NCI-H69 (cell line): ENCODE measurements at places on chromosomes 12 and 14.

DNA sequence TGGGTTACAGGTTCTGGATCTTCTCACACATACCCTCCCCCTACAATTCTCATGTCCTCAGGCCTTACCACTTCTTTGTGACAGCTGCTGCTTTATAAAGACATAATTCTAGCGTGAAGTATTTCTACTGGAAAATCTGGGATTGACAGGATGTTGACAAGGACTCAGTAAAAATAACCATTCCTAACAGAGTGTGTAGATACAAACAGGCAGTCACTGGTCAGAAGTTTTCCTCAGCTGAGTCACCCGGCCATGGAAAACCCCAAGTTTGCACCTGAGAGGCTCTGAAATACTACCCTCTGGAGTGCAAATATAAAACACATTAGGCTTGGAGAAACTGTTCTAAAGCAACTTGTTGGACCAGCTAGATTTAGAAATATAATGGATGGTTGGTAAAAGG lies 54.4 kb downstream of the SPPL3 start:
- no peak for DNase-seq

DNA sequence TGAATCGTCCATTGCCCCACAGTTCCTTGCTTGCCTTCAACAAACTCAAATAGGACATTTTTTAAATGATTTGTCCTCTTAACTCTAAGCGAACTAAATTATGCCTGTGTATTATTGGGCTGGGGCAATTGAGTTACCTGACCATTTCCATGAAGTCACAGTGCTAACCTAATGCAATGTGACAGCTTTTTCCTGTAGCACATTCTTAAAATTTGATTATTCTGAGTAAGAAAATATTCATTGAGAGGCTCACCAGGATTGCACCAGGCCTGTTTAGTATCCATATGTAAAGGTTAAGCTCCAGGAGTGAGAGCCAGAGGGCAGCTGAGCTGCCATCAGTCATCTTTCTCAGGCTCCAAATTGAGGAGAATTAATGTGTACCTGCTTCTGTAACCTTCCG lies 90.9 kb downstream of the GPR65 start:
- DNase-seq, result no peak

DNA sequence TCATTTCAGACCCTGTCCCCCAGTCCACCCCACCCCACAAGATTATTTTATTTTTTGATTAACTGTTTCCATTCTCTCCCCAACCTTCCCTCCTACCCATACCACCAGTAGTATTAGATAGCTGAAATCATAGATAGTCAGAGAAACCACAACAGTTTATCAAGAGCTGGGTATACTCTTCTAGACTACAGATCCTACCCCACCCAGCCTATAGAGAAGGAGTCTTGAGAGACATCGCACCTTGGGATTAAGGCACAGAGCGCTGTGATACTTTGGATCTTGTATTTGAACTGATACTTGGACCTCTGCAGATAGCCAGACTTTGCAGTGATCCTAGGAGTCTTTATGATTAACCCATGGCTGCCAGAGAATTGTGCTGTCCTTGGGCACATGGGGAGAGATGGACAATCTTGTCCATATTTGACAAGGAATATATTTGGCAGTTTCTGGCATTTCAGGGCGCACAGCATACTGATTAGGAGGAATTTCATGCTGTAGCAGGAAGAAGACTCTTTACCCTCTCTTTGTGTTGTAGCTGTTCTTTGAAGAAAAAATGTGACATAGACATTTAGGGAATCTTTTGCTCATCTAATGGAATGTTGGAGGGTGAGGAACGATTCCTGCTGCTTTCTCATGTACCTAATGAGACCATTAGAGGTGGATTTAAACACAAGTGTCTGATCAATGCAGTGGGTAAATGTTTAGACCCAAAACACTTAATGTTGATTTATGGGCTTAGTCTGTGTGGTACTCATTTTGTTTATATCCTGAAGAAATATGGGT lies 982 bp downstream of the RBMS2 start:
- DNase-seq, result no peak

GRCh38 chr12:75756771-75757170 lies 245.4 kb upstream of the KRR1 start:
- no peak for DNase-seq

GRCh38 chr12:68287106-68287505 lies 33.7 kb upstream of the IL22 start:
- DNase-seq, result no peak

DNA sequence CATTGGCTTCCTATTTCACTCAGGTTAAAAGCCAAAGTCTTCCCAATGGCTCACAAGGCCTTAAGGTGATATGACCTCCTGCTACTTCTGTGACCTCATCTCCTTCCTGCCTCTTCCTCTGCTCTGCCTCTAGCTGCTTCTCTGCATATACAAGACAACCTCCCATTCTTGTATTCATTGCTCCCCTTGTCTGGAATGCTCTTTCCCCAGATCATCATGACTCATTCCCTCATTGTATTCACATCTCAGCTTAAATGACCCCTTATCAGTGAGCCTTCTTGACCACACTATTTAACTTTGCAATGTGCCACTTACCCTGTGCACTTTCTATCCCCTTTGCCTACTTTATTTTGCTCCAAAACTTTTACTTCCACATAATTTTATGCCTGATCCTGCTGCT lies 90.2 kb downstream of the PPP1R12A start:
- DNase-seq, result no peak

DNA sequence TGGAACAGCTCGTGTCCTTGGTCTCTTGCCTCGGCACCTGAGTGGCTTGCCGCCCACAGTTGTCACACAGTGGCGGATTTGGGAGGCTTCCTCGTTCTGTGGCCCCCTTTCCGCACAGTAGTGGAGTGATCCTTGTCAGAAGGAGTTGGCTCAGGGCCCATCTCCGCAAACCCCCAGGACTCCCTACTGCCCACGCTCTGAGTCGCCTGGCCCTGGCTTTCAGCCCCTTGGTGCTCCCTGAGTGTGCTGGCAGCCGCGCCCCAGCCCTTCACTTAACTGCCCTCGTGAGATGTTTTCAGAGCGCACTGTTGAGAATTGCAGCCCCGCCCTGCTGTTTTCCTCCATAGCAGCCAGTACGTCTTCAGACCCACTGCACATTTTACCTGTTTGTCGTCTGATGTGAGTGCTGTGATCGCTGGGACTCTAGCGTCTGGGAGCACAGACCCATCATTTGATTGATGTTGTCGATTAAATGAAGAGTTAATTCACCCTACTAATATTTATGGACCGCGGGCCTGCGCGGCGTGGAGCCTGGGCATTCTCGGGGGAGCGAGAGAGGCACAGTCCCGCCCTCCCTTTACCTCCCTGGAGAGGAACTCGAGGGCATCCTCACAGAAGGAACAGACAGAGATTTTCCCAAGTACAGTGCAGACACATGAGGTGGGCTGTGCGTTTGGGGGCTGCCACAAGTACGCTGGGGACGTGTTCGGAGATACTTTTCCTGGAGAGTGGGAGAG lies 91.8 kb downstream of the DDX51 start:
- no peak for DNase-seq

- DNase-seq, result no peak
Observed at GRCh38 chr14:58149196-58149595, 2.8 kb downstream of the ARMH4 start.

DNA sequence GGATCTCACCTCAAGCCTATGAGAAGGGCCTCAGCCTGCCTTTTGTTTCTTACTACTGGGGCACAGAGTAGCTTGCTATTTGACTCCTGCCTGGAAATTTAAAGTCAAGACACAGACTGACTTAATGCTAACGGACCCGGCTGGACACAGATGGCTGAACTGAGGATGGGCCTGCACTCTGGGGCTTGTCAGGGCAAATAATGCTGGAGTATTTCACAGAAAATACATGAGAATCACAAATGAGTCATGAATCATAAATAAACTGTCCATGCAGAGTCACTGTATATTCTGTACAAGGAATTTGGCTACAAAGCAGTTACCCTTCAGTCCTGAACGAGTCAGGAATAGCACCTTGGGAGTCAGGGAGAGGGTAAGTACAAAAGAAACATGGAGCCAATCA lies 683.2 kb upstream of the FOXG1 start:
- DNase-seq, result no peak
